Heart left ventricle (tissue), 16 donors: ENCODE measurements at places on chromosomes 4 and X. TPM values are rescaled to one million over a fixed set of nuclear protein-coding genes. Genes with fewer than 3 reads are reported as not detected.

Gene TMPRSS11D
- not detected for total RNA-seq

Gene POF1B
- 8.7 TPM for total RNA-seq

Gene MSANTD1
- 0.30 TPM for total RNA-seq

Gene AGTR2
- 0.19 TPM for total RNA-seq

Gene TRO
- total RNA-seq: 2.5 TPM

Gene TLR3
- 10.7 TPM for total RNA-seq

Gene TRIM75
- total RNA-seq: not detected

Gene TCP11X1
- total RNA-seq: not detected

DNA sequence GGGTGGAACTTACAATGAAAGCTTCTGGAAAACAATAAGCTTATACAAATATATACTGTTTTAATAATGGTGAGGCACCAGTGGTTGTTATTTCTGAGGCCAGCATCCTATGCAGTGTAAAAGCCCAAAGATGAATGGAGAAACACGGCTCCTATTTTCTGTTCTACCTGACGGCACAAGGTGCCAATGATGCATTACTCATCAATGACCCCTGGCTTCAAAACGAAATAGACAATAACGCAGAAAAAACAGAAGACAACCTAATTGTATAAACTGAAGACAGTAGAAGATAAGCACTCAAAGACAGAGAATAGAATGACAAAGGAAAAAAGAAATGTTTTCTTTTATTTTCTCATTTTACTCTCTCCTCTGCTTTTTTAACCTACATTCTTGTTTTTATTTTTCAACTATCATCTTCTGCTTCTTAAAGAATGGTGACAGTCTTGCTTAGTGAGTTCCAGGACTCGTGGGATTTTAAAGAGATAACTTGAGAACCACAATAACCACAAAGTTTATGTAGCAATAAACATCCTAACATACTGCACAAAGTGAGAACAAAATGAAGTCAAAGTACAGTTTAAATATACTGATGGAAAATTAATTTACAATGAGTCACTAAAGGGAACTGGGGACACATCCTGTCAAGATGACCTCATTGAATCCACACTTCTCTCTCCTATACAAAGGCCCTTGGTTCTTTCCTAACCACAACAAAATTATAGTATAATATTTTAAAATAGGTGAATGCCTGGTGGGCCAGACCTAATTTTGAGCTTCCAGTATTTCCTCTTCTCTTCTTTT, 169.8 kb downstream of the BTC start:
- no peaks in the 10 kb centered on the region for H3K36me3 ChIP-seq
- no peaks in the 10 kb centered on the region for H3K27me3 ChIP-seq
- no peak for DNase-seq
- no peak overlapping the region for H3K27ac ChIP-seq
- H3K4me1 ChIP-seq: no peaks in the 10 kb centered on the region

GRCh38 chrX:136814847-136815750, 34.4 kb upstream of the ARHGEF6 start:
- H3K36me3 ChIP-seq: peaks cover 3% of the 10 kb centered on the region
- no peak overlapping the region for H3K4me3 ChIP-seq
- no peaks in the 10 kb centered on the region for H3K4me1 ChIP-seq
- H3K27me3 ChIP-seq: no peaks in the 10 kb centered on the region
- no peak overlapping the region for H3K27ac ChIP-seq

GRCh38 chrX:132267392-132267791, 48.1 kb upstream of the RAP2C start:
- no peak overlapping the region for H3K4me3 ChIP-seq
- no peaks in the 10 kb centered on the region for H3K4me1 ChIP-seq
- H3K27ac ChIP-seq: no peak overlapping the region
- no peaks in the 10 kb centered on the region for H3K36me3 ChIP-seq
- no peaks in the 10 kb centered on the region for H3K27me3 ChIP-seq
- DNase-seq: no peak

- H3K27me3 ChIP-seq: no peaks in the 10 kb centered on the region
- peak overlapping the region; percentile 13 for H3K27ac ChIP-seq
- no peak overlapping the region for H3K4me3 ChIP-seq
- no peaks in the 10 kb centered on the region for H3K36me3 ChIP-seq
Measured at GRCh38 chrX:154091678-154092077, 5.8 kb downstream of the MECP2 start.

DNA sequence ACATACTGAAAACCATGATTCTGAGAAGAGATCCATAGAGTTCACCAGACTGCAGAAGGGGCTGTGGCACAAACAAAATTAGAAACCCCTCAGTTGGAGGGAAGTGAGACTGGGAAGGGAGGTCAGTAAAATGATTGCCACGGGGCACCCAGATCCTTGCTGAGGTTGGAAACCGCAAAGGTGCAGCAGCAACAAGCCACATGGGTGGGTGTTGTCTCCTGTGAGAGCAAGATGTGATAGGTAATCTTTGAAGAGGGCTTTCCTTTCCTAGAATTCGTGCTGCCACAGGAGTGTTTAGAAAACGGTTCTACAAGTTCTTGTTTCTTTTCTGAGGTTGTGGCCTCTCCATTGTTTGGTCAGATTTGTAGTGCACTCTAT, 85.5 kb downstream of the NFKB1 start:
- peaks cover 41% of the 10 kb centered on the region for H3K36me3 ChIP-seq
- H3K4me1 ChIP-seq: no peaks in the 10 kb centered on the region
- no peaks in the 10 kb centered on the region for H3K27me3 ChIP-seq
- no peak overlapping the region for H3K27ac ChIP-seq

- no peak for DNase-seq
- H3K27ac ChIP-seq: no peak overlapping the region
- H3K4me3 ChIP-seq: no peak overlapping the region
- no peaks in the 10 kb centered on the region for H3K27me3 ChIP-seq
- H3K4me1 ChIP-seq: no peaks in the 10 kb centered on the region
Measured at GRCh38 chr4:153137677-153138630, 66.3 kb upstream of the TRIM2 start.

- DNase-seq: no peak
- H3K27me3 ChIP-seq: no peaks in the 10 kb centered on the region
- H3K27ac ChIP-seq: no peak overlapping the region
- no peak overlapping the region for H3K4me3 ChIP-seq
- H3K4me1 ChIP-seq: peaks cover 9% of the 10 kb centered on the region
- no peaks in the 10 kb centered on the region for H3K36me3 ChIP-seq
Measured at GRCh38 chr4:123841447-123842121, 445.0 kb downstream of the SPRY1 start.

- H3K27me3 ChIP-seq: no peaks in the 10 kb centered on the region
- peaks cover 23% of the 10 kb centered on the region for H3K4me1 ChIP-seq
- H3K4me3 ChIP-seq: no peak overlapping the region
- DNase-seq: peak; percentile 78
- no peak overlapping the region for H3K27ac ChIP-seq
- peaks cover 4% of the 10 kb centered on the region for H3K36me3 ChIP-seq
Measured at GRCh38 chr4:40840985-40841571, 91.3 kb downstream of the NSUN7 start.

DNA sequence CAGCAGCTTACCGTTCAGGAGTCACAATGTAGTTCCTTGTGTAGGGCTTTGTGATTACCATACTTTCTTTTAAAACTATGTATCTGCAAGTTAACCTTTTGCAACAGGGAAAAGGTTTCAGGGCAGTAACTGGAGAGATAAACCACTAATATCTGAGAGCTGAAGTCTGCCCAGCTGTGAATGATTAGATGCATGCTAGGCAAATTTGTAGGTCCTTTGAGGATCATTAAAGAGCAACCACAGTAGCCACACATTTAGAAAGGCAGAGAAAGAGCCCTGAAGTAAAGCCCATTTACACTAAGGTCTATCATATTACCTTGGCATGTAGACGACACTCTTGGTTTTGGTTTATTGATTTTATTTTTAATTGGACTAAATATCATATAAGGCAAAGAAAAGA, 60.0 kb downstream of the ATP8A1 start:
- H3K4me3 ChIP-seq: no peak overlapping the region
- no peaks in the 10 kb centered on the region for H3K36me3 ChIP-seq
- no peaks in the 10 kb centered on the region for H3K27me3 ChIP-seq
- no peak overlapping the region for H3K27ac ChIP-seq
- no peak for DNase-seq

GRCh38 chrX:39645178-39645895, 452.4 kb downstream of the BCOR start:
- H3K36me3 ChIP-seq: no peaks in the 10 kb centered on the region
- H3K4me3 ChIP-seq: no peak overlapping the region
- H3K27ac ChIP-seq: peak overlapping the region; percentile 13

DNA sequence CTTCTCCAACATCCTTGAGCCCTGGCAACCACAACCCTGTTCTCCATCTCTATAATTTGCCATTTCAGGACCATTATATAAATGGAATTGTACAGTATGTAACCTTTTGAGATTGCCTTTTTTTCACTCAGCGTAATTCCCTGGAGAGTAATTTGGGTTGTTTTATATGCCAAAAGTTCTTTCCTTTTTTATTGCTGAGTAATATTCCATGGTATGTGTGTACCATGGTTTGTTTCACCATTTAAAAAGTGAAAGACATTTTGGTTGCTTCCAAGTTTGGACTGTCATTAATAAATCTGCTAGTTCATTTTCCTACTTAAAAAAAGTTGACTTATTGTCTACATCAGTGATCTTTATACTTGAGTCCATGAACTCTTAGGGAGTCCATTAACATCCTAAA, 33.0 kb upstream of the SMIM10 start:
- no peaks in the 10 kb centered on the region for H3K4me1 ChIP-seq
- DNase-seq: no peak
- no peak overlapping the region for H3K4me3 ChIP-seq
- no peak overlapping the region for H3K27ac ChIP-seq
- no peaks in the 10 kb centered on the region for H3K27me3 ChIP-seq

GRCh38 chr4:176261481-176261880, 7.5 kb downstream of the ASB5 start:
- DNase-seq: no peak
- H3K36me3 ChIP-seq: no peaks in the 10 kb centered on the region
- H3K27me3 ChIP-seq: no peaks in the 10 kb centered on the region
- no peaks in the 10 kb centered on the region for H3K4me1 ChIP-seq
- no peak overlapping the region for H3K27ac ChIP-seq

GRCh38 chrX:126847143-126847542, 27.6 kb downstream of the PRR32 start:
- no peak overlapping the region for H3K4me3 ChIP-seq
- no peak for DNase-seq
- no peaks in the 10 kb centered on the region for H3K27me3 ChIP-seq
- H3K36me3 ChIP-seq: no peaks in the 10 kb centered on the region
- H3K27ac ChIP-seq: no peak overlapping the region

DNA sequence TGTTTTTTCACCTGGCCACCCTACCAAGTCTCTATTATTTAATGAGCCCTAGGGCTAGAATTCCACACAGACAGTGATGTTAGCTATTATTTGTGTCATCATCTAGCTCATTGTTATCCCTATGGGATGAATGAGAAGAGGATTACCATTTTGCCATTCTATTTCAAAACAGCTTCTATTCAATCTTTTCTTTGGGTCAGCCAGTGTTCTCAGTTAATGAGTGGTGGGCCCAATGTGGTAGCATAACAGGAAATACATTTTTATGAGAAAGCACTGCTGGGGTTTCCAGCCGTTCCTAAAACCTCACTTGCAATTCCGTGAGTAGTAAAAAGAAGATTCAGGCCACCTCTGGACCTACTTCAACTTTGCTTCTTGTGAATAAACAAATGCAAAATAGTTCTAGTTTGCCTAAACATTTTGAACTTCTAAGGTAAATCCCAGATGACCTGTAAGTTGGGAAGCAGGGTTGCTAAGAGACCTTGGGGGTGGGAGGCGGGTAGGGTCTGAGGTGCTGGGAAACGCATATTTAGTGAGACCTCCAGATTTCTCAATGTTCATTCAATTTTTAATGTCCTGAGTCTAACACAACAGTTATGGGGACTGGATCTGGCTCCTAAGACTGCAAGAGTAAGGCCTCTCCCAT, 24.8 kb upstream of the CYP2U1 start:
- DNase-seq: no peak
- H3K36me3 ChIP-seq: no peaks in the 10 kb centered on the region
- H3K4me1 ChIP-seq: no peaks in the 10 kb centered on the region
- H3K27ac ChIP-seq: no peak overlapping the region
- no peak overlapping the region for H3K4me3 ChIP-seq

DNA sequence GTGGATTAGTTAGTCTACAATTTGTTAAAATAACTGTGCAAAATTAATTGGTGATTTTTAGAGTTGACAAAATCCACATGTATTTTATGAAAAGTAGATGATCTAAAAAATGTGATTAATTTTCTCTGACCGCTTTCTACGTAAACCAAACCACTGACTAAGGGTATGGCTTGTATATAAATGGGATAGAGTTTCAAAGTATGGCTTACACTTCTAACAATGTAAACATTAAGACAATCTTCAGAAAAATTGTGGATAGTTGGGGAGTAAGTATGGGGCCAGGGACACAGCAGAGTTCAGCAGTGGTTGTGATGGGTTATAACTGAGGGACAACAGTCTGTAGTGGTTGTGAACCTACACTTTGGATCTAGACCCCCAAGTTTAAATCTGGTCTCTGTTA, 39.8 kb downstream of the GABRA4 start:
- H3K4me1 ChIP-seq: no peaks in the 10 kb centered on the region
- H3K27ac ChIP-seq: no peak overlapping the region
- no peak for DNase-seq
- H3K27me3 ChIP-seq: no peaks in the 10 kb centered on the region
- no peak overlapping the region for H3K4me3 ChIP-seq
- no peaks in the 10 kb centered on the region for H3K36me3 ChIP-seq

- no peak overlapping the region for H3K27ac ChIP-seq
- no peaks in the 10 kb centered on the region for H3K27me3 ChIP-seq
- H3K4me3 ChIP-seq: no peak overlapping the region
- H3K36me3 ChIP-seq: no peaks in the 10 kb centered on the region
- DNase-seq: no peak
Measured at GRCh38 chr4:69322055-69322454, 41.8 kb downstream of the UGT2B28 start.

DNA sequence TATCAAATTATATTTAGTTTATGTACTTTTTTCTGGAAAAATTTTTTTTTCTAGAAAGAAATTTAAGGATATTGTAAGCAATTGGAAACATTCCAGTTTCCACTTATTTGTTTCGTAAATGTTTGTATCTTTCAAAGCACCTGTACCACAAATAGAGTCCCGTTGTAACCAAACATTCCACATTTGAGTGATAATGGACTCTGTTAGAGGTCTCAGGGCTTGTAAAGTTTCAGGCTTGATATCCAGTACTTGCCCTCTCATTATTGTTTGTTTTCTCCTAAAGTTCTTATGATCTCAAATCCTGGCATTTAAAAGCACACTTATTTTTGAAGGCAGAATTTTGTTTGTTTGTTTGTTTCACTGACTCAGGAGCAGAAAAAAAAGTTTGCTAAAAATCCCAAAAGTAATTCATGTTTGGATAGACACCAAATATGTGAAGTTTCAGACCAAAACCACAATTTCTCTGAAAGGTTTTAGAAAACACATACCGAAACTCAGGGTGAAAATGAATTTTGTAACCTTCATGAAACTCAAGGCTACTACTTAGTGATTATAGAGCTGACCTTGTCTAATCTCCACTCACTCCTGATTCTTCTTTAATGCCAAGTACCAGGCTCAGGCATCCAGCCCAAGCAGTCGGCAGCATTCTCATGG, 5.7 kb upstream of the TMEM192 start:
- no peak overlapping the region for H3K27ac ChIP-seq
- H3K4me1 ChIP-seq: no peaks in the 10 kb centered on the region
- H3K27me3 ChIP-seq: no peaks in the 10 kb centered on the region
- no peaks in the 10 kb centered on the region for H3K36me3 ChIP-seq
- no peak overlapping the region for H3K4me3 ChIP-seq

GRCh38 chrX:151398346-151398745, 1.3 kb downstream of the VMA21 start:
- H3K27ac ChIP-seq: no peak overlapping the region
- H3K27me3 ChIP-seq: no peaks in the 10 kb centered on the region
- no peak overlapping the region for H3K4me3 ChIP-seq
- H3K36me3 ChIP-seq: no peaks in the 10 kb centered on the region
- DNase-seq: no peak

GRCh38 chrX:79065696-79066095, 78.8 kb upstream of the GPR174 start:
- no peaks in the 10 kb centered on the region for H3K36me3 ChIP-seq
- no peak for DNase-seq
- no peaks in the 10 kb centered on the region for H3K27me3 ChIP-seq
